Stimulated activated naive B cell treated with anti-CD40 and anti-IgM and Interleukin-4, amounts not matched to agents 10 μg/mL and 1 μg/mL and 100 μg/mL, for 72 hours (primary cell): ENCODE measurements at places on chromosomes 11 and 22.

GRCh38 chr22:36177160-36177559 lies 16.6 kb upstream of the APOL3 start:
- DNase-seq: no peak

- no peak for DNase-seq
Observed at GRCh38 chr11:17505146-17505545, 28.5 kb upstream of the ABCC8 start.

DNA sequence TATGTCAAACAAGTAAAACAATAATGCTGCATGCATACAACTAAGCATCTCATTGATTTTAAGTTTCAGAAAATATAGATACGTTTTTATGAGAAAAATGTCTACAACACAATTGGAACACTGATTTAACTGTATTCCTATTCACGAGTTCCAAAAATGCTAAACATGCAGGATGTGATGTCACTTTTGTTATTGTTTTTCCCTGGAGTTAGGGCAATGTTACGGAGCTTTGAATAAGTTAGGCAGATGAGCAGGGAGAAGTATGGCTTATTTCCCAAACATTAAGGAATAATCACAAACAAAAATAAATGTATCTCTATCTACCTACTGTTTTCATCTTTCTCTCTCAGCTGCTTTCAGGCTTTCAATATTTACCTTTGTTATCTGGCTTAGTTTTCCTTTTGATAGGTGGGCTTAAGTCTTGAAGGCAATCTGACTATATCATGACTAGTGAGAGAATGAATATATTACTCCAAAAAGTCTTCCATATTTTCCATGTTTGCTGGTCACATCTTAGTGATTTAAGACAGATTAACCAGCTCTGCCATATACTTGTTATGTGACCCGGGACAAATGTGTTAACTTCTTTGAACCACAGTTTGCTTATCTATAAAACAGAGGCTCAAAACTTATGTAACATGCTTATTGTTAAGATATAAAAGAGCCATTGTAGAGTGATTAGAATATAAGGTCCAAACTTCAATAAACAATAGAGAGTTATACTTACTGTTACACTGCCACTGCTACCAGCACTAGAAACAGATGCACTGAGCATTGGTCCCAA lies 854.4 kb upstream of the CCDC90B start:
- no peak for DNase-seq

DNA sequence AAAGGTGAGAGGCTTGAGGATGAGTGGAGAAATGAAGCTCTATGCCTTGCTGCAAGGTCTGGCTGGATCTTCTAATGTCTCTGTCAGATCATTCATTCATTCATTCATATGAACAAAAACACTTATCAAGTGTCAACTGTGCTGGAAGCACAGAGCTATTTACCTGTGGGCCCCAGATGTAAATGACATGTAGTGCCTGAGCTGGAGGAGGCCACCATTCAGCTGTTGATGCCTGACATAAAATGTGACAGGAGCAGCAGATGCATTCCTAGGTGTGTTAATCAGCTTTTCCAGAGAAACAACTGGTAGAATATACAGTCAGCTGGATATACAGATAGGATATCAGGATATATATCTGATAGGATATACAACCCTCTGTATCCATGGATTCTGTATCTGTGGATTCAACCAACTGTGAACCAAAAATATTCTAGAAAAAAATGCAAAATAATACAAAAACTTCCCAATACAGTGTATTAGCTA lies 44.5 kb downstream of the TSPAN18 start:
- no peak for DNase-seq

GRCh38 chr22:39995393-39996252 lies 869 bp downstream of the FAM83F start:
- no peak for DNase-seq

GRCh38 chr22:19874307-19875060 lies 19.8 kb upstream of the GNB1L start:
- DNase-seq: no peak

- no peak for DNase-seq
Observed at GRCh38 chr22:37016134-37016910, 2.9 kb downstream of the TST start.

- DNase-seq: no peak
Observed at GRCh38 chr11:43356336-43356735, 2.4 kb upstream of the TTC17 start.

DNA sequence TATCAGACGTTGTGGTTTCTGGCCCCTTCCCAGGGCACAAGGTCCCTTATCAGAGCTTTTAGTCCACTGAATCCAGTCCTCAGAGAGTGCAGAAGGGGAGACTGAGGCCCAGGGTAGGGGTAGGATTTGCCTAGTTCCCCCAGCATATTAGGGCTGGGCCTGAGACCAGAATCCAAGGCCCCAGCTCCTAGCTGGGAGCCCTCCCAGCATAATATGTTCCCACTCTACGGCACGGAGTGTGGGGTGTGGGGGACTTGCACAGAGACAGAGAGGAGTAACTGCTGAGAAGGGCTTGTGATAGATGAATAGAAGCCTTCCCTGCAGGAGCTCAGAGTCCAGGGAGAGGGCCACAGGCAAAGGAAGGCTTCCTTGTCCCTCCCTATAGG lies 43.8 kb downstream of the NEU3 start:
- no peak for DNase-seq

DNA sequence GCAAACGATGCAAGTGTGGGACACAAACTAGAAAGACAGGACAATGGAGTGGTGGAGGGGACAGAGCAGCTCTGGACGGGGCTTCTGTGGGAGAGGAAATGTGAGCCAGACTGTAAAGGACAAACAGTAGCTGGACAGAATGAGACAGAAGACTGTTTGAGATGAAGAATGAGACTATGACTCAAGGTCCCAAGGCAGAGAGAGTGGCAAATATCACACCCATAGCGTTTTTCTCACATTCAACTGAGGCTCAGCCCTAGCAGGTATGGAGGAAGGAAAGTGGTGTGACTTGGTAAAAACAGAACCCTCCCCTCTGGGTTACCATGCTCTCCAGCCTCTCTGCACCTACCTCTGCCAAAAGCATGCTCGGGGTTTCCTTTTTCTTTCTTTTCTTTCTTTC lies 96.5 kb downstream of the RPL27A start:
- no peak for DNase-seq

DNA sequence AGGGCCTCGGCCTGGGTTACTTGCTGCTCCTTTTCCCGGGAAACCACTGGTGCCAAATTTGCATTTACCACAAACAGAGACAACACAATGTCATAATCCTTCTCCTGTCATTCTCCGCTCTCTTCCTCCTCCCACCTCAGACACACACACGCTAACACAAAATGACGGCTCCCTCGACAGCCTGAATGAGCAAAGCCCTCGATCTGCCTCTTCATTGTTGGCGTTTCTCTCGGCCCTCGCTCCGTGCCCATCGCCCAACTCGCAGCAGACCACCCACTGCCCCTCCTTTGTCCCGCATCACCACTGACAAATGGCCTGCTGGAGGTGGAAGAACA lies 12.5 kb upstream of the TCF20 start:
- DNase-seq: no peak

DNA sequence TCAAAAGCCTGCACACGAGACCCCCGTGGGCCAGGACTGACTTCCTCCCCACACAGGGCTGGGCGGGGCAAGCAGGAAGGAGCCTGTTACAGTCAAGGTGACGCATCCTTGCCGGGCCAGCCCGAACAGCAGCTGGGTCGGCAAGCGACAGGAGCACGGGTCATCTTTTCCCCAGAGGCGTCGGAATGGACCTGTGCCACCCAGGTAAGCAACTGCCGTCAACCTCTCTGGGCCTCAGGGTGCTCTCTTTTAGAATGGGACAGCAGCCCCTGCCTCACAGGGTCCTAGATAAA lies at the start of gene CYTH4:
TSS of gene CYTH4 (plus strand) at position 124 of the 293 bp plus-strand sequence. CDS start at position 186, 62 bp downstream.
- DNase-seq: peak; percentile 51

GRCh38 chr11:45176996-45177395 lies 30.6 kb downstream of the PRDM11 start:
- DNase-seq: no peak

- DNase-seq: no peak
Observed at GRCh38 chr11:116545912-116546311, 226.9 kb downstream of the BUD13 start.

DNA sequence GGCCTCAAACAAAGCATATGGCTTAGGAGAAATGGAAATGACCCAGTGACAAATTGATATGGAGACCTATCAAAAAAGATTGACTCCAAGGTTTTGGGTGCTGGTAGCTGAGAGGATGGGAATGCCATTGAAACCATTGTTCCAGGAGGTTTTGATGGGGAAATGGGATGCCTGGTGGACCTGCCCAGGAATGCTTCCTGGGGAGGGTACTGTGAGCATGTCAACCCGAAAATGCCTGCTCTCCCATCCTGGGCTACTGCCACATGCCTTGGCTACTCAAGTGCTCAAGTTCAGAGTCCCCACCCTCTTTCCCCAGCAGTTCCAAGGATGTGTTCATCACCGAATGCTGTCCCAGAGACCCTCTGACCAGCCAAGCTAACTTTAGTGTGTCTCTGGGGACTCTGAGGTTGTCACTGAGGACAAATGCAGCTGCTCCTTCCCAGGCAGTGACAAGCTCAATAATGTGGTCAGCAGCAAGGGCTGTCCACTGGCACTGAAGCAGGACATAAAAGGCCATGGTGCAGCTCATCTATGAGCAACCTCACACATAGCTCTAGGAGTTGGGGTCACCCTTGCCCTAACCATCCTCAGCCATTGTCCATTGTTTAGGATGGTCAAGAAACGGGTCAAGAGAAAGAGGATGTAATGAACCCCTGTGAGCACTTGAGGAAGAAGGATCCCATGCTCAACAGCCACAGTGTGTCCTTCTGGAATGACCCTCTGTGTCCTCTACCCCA lies 83.7 kb downstream of the TRIM29 start:
- no peak for DNase-seq

- DNase-seq: no peak
Observed at GRCh38 chr22:36136475-36136874, 24.1 kb downstream of the APOL3 start.

DNA sequence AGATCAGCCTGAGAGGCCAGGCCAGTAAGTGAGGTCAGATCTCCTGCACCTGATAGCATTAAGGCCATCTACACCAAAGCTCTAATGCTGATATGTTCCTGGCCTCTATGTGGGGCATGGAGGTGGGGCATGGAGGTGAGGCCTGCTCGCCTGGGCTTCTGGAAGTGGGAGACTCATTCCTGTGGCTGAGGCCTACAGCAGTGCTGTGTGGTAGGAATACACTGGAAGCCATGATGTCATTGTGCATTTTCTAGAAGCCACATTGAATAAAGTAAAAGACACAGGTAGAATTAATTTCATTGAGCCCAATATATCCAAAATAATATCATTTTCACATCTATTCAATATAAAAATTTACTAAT lies 2.7 kb downstream of the PNPLA3 start:
- no peak for DNase-seq

GRCh38 chr22:43506487-43506886 lies 94.7 kb downstream of the MPPED1 start:
- no peak for DNase-seq

GRCh38 chr11:129505266-129505665 lies 129.6 kb downstream of the BARX2 start:
- DNase-seq: no peak

- DNase-seq: no peak
Observed at GRCh38 chr11:7609015-7609414, 64.3 kb downstream of the CYB5R2 start.

GRCh38 chr11:8839957-8840945 lies 70.7 kb upstream of the AKIP1 start:
- peak; percentile 27 for DNase-seq

GRCh38 chr11:130162733-130163132 lies 3.2 kb downstream of the ST14 start:
- DNase-seq: no peak

- no peak for DNase-seq
Observed at GRCh38 chr22:37326726-37327125, 44.4 kb downstream of the CYTH4 start.

DNA sequence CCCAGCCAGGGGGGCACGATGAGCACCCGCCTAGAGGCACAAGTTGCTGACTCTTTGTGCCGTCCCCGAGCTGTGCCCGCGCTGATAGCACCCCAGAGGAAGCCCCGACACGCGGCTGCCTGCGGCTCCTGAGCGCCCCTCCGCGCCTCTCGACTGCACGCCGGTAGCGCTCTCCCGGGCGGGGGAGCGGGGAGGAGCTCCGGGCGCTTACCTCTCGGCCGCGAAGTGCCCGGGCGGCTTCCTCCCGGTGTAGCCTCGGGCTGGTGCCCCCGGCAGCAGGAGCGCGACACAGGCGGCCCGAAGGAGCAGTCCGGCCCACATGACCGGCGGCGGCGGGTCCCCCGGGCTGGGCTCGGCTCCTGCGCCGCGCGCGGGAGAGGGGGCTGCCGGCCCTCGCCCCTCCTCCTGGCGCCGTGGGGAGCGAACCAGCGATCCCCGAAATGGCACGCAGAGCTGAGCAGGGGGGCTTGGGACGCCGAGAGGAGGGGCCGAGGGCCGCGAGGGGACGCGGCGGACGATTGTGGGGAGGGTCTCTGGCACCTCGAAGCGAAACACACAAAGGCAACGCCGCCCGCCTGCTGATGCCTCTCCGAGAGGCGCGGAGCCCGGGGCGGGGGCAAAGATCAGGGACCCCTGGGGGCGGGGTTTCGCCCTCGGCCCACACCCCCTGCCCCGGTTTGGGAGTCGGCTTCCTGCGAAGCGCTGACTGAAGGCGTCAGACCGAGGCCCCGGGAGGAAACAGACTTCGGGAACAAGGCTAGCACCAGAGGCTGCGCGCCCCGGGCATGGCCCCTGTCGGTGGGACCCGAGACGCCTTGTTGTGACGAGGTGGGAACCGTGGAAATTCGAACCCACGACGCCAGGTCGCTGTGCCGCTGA lies at the start of gene VWCE:
TSS of gene VWCE (minus strand) at position 600 of the 879 bp plus-strand sequence. CDS start at position 321, 279 bp downstream.
- peak; percentile 68 for DNase-seq

GRCh38 chr11:10285148-10285802 lies 8.7 kb downstream of the SBF2 start:
- no peak for DNase-seq

- DNase-seq: no peak
Observed at GRCh38 chr11:45454917-45455401, 168.8 kb upstream of the SYT13 start.

GRCh38 chr11:94664346-94664745 lies 97.2 kb downstream of the PIWIL4 start:
- DNase-seq: no peak
